Substantia nigra (tissue), 51 donors: ENCODE measurements at places on chromosomes 4 and X.

DNA sequence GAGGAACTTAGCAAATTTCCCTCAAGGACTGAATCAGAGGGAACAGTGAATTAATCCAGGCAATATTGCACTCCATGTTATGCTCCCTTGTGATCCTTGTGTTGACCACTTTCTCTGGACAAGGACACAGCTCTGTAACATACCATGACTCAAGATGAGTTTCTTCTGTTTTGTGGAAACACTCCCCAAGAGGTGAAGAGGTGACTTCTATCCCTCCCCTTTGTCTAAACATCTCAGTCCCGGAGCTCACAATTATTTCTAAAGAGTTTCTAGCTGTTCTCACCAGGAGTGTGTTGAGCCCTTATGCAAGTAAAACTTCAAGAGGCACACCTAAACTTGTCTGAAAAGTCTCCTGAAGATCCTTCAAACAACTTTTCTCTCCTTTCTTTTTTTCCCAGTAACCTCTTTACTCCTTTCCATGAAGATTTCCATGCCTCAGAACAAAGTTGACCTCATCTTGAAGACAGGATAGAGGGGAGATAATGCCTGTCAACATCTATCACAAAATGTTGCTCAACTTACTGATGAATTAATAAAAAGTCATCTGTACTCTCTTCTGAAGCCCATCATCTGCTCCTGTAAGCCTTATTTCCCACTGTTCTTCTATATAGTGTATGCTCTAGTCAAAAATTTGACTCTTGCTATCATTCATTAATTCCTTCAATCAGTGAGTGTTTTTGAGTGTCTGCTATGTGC lies 429.1 kb downstream of the SPRY1 start:
- DNase-seq, result no peak

- DNase-seq, result no peak
Measured at GRCh38 chr4:153419029-153419428, 47.1 kb upstream of the TMEM131L start.

GRCh38 chr4:81518762-81519426 lies 47.2 kb upstream of the RASGEF1B start:
- no peak for DNase-seq

DNA sequence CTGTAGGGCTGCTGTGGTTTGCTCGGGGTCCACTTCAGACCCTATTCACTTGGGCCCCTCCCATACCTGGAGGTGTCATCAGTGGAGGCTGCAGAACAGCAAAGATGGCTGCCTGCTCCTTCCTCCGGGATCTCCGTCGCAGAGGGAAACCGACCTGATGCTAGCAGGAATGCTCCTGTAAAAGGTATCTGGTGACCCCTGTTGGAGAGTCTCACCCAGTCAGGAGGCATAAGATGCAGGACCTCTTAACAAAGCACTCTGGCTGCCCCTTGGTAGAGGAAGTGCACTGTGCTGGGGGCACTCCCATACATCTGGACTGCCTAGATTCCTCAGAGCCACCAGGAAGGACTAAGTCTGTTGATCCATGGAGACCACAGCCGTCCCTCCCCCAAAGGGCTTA lies 296.9 kb downstream of the GRID2 start:
- no peak for DNase-seq

GRCh38 chr4:136841526-136841925 lies 690.8 kb downstream of the PCDH18 start:
- no peak for DNase-seq

DNA sequence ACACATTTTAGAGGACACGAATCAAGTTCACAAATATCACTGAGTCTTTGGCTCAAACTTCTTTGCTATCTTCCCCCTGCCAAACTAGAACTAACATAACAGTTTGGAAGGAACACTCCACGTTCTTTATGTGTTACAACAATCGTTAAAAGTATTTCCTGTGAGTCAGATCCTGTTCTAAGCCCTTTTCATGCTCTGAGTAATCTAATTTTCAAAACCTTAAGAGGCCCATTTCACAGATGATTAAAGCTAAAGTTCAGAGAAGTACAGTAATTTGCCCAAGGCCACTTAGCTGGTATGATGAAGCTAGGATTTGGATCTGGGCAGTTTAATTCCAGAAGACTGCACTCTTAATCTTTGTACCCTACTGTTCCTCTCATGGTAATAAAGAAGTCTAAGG lies 854.4 kb upstream of the INTU start:
- no peak for DNase-seq

- DNase-seq, result no peak
Measured at GRCh38 chr4:113452868-113453620, 308.5 kb downstream of the CAMK2D start.

DNA sequence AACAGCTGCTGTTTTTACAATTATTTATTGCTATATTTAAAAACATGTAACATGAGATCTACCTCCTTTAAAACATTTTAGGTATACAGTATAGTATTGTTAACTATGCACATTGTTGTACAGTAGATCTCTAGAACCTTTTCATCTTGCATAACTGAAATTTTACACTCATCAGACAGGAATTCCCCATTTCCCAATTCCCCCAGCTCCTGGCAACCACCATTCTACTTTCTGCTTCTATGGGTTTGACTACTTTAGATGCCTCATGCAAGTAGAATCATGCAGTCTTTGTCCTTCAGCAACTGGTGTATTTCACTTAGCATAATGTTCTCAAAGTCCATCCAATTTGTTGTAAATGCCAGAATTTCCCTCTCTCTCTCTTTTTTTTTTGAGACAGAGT lies 9.7 kb upstream of the LSM6 start:
- DNase-seq, result no peak

DNA sequence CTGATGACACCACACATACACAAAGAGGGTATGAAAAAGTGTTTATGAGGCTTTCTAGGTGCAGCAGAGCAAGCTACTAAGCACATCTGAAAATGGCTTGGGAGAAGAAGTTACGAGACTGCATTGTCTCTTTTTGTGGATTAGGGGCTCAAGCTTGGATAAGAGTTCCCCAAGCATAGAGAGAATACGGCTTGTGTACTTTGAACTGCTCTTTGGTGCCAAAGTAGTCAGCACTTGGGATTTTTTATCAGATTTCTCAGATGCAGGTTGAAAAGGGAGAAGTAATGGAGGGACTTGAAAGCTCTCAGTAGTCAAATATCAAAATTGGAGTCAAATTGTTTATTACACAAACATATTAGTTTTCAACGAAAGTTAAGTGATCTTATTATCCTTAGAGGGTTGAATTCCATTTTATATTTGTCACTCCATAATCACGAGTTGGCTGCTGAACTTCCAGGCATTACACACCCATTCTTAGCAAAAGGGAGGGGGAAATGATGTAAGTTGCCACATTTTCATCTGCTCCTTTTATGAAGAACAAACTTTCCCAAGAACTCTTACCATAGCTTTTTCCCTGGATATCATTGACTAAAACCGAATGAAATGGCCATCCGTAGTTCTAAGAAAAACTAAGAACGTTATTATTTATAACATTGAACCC lies 1904.9 kb downstream of the PCDH7 start:
- DNase-seq, result no peak

DNA sequence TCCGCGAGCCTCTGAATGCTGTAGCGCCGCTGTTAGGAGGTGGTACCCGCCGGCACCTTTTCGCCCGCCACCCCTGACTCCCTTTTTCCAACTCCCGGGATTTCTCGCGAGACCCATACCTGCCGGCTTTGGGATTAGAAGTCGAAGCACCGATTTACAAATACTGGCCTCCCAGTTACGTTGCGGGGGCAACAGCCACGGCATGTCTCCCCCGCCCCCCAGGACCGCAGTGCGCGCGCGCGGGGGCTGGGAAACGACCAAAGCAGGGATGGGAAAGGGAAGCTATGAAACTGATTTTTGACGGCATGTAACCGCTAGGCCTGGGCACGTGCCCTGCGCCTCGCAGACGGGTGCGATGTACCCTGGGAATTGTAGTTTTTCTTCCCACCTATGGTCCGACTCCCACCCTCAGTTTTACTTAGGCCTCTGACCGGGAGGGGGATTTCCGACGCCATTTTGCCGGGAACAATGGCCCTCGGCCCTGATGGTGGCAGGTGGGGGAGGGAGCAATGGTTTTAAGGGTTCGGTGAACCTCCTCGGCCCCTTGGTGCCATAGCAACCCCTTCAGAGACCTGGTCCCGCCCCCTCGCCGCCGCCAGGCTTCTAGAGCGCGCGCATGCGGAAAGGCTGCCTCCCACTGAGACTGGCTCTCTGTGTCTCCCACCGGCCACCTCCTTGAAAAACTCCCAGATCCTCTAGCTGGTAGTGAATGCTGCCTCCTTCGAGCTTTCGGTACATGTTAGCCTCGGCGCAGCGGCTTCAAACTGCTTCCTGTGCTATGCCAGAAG lies 772 bp upstream of the WNK3 start:
- peak; percentile 58 for DNase-seq

DNA sequence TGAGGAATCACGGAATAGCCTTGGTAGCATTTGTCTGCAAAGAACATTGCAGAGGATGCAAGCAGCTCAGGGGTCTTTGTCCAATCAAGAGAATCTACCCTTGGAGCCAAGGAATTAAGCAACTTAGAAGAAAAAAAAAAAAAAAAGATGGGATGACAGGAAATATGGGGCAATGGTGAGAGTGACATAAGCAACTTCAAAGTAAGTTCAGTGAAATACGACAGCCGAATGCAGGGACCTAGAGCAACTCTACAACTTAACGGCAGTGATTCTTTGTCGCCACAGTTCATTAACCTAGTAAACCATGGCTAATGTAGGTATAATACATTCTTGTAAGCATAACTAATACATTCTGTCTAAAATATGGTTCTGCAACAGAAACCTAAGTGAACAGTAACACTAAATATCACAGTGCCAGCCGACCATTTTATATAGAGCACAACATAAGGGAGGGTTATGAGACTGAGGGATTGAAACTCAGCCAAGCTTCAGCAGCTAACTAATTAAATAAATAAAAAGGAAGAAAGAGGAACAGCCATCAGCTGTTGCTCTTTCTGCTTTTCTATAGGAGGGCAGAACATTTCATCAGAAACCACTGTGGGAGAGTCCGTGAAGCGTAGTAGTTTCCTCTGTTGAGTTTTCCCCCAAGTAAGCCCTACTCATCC lies 74.7 kb downstream of the PPARGC1A start:
- no peak for DNase-seq

- no peak for DNase-seq
Measured at GRCh38 chr4:145278341-145279121, 98.1 kb upstream of the OTUD4 start.

DNA sequence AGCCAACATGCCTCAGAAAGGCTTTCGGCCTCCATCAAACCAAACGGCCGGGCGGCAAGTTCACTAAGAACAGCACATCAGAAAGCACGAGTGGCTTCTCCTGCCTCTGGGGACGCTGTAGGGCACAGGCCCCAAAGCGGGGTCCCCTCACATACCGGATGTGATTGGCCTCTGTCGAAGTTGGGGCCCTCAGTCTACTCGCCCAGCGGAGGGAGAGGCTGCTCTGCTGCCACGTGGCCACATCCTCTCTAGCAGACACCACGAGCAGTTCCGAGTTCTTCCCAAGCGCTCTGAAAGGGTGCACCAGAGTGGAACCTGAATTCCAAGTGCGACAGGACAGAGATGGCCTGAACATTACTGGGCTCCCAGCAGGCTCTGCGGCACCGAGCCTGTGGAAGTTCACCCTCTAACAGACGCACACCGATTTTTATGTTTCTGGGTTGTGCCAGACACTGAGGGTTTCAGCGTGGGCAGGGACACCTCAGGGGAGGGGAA lies 21.1 kb downstream of the NOP14 start:
- DNase-seq, result no peak

DNA sequence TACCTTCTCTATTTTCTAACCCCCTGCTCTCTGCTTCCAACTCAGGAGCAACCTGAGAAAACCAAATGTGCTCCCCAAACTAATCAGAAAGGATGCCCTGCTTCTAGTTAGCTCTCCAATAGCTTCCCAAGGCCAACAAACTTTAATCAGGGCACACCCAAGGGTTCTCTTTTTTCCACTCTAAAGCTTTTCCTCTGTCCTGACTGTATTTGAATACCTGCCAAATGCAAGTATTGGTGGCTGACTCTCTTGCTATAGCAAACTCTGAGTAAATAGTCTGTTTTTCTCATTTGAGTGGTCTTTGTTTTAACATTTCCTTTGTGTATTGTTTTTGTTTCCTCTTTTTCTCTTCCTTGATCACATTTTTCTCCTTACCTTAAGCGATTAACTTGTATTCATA lies 52.5 kb downstream of the GBA3 start:
- DNase-seq, result no peak

DNA sequence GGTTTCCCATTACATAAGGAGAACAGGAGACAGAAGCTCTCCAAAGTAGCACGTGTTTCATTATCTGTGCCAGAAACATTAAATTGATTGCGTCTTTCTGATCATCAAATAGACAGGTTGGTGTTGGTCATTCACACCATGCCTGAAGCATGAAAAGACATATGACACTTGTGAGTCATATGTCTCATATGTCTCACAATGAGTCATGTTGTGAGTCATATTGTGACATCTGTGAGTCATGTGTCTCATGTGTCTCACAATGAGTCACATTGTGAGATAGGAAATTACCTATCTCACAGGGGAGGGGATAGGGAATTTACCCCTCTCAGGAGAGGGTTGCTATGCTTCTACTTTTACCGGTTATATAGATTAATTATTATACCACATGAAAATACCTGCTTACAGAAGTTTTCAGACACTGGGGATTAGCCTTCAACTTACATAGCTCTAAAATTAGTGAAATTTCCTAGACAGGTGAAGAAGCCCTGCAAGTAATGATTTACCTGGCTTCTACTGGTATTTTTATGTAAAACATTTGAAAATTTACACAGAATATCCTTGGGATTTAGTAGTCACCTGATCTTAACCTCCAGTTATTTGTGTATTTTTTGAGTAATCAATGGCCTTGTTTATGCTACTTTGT lies 80.8 kb downstream of the NPFFR2 start:
- DNase-seq, result no peak

DNA sequence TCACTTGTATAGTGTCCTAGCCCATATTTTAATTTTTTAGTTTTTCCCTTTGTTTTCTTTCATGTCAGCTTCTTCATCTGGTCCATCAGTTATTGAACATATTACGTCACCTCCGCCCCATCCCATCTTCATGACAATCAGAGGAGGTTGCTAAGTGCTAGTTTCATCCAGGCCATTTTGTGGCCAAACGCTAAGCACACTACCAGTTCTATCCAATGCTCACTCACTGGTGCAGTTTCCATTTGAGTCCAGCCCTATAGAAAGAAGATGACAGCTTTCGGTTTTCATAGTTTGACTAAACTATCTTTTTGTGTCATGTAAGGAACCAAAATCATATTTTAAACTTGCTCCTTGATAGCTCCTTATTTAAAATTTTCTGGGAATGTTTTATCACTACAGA lies 304.2 kb downstream of the TENM3 start:
- no peak for DNase-seq

GRCh38 chrX:20309806-20310205 lies 43.1 kb upstream of the RPS6KA3 start:
- no peak for DNase-seq

GRCh38 chr4:71063711-71064110 lies 70.3 kb downstream of the DCK start:
- no peak for DNase-seq

GRCh38 chr4:130424211-130424610 lies 1328.3 kb downstream of the C4orf33 start:
- no peak for DNase-seq

DNA sequence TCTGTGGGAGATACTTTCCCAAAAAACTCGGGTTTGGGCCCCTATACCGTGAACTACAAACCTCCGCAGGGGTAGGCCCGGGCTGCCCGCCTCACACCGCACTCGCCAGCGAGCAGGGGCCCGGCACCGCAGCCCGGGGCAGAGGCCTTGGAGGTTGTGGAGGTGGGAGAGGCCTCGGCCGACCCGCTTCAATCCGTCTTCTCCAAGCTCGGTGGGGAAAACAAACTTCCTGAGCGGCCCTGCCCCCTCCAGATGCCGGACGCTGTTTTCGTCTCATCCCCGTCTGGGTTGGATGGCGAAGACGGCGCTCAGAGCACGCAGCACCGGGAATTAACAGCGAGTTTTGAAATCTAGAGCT lies 442 bp upstream of the MCUB start:
- DNase-seq, result no peak

GRCh38 chr4:7759216-7759615 lies 180.4 kb downstream of the AFAP1 start:
- DNase-seq, result no peak
